ENCODE measurements at places on chromosomes 16 and 17.

DNA sequence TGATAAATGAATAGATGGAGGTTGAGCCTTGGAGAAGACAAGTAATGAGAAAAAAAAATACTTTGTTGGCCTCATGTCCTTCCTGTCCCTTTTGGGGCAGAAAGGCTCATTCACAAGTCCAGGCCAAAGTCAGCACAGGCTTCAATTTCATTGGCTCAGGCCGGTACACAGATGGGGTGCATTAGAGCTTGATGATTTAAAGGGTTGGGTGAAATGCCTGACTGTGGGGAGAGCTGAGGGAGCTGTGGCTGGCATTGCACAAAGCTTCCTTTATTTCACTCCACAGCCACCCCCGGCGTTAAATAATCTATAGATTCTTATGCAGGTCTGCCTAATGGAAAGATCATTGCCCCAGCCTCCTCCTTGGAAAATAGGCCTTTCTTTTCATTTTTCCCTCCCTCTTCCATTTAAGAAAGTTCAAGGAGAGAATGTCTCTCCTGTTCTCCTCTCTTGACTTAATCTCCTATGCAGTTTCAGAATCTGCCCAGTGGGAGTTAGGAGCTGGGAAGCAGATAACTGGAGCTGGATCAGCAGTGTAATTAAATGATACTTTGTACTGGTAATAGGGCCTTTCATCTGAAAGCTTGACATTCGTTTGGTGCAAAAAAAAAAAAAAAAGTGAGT is 24.4 kb downstream of the YPEL2 start:
- no peak for DNase-seq

DNA sequence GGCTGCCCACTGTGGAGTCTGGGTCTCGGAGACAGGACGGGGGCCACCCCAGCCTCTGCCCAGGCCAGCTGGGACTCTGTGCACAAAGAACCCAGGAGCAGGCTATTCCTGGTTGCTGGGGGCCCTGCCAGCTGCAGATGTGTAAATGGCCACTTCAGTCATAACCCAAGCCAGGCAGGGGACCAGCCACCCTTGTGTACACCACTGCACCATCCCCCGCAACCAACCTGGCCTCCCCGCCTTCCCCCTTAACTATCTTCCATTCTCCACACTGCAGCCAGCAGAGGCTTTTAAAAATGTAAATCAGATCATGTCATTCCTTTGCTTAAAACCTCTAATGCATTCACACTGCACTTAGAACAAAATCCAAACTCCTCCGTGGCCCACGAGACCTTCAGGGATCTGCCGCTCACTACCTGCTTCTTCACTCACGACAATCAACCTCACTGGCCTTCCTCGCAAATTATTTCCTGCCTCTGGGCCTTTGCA is 28.3 kb downstream of the RTN4RL1 start:
- no peak for DNase-seq

- no peak for DNase-seq
These were observed 33.6 kb downstream of the PIGL start for GRCh38 chr17:16250635-16251034.

- no peak for DNase-seq
These were observed 35.1 kb downstream of the GRB2 start for GRCh38 chr17:75370286-75370915.

DNA sequence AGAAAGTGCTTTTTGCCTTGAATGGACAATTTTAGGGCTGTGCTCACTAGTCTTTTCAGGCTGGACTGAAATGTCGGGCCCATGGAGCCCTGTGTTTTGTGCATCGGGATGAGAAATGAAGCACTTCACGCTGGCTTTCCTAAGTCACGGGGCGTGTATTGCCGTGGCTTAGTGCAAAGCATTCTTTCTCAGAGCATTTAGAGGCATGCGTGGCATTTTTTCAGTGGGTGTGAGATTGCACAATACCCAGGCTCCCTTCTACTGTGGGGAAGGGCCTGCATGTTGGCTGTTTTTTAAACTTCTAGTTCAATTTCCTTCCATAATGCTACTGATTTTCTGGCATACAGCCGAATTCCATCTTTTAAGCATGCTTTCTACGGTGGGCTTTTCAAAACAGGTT is 12.6 kb upstream of the POLR3E start:
- no peak for DNase-seq

DNA sequence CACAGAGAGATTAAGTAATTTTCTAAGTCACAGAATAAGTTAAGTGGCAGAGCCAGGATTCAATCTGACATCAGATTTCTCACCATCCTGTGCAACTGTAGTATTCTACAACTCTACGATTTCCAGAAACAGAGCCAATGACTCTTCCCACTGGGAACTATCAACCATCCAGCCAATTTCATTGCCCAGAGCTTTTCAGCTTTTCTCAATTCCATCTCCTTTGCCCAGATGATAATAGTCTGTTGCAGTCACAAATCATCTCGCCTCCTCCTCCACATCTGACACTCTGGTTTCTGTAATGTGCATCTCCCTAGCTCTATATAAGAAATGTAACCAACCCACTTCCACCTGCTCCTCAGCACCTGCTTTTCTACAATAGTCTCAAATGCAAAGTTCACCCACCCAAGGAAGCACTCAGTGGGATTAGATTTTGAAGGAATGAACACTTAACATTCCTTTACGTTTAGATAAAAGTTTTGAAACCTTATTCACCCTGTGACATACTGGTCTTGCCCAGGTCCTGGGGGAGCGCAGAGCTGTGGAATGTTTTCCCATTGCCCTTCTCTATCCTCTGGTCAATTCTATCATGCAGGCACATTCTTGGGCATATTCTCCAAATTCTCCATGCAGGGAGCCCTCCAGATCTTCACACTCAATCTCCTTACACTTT is 167.8 kb upstream of the ASIC2 start:
- DNase-seq, result no peak

DNA sequence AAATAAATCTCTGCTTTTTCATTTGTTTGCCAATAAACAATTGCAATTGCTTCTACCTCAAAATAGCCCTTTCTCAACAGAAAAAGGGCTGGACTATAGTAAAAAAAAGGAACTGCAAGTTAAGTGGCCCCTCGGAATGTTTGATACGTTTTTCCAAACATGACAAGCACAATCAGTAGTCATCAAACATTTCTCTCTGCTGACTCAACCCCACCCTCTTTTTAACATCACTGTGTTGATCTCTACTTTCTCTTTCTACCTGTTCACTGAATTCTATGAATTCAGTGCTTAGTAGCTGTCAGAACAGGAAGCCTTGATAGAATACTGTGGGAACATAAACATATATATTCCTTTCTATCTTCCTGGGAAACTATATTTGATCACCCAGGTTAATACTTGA is 116.5 kb upstream of the AXIN2 start:
- DNase-seq, result no peak

DNA sequence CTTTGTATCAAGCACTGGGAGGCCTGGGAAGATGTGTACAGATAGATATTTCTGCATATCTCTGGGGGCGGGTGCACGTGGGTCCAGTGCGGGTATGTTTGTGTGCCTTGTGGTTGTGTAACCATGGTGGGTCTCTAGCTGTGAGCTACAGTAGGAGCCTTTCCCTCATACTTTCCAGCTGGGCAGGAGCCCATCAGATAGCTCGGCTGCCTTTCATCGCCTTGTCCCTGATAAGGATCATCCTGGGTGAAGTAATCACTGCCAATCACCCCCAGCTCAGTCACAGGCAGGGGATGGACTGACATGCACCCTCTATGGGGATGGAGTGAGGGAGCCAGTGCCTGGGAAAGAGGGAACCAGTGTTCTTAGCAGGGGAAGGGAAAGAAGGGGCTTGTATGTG is 3.2 kb upstream of the SCRN2 start:
- no peak for DNase-seq

GRCh38 chr16:2532494-2533141 is 1.4 kb upstream of the CEMP1 start:
- no peak for DNase-seq

- DNase-seq, result no peak
These were observed 20.3 kb upstream of the NFATC3 start for GRCh38 chr16:68064791-68065365.

- DNase-seq, result no peak
These were observed 137.3 kb upstream of the CCL2 start for GRCh38 chr17:34117811-34118210.

DNA sequence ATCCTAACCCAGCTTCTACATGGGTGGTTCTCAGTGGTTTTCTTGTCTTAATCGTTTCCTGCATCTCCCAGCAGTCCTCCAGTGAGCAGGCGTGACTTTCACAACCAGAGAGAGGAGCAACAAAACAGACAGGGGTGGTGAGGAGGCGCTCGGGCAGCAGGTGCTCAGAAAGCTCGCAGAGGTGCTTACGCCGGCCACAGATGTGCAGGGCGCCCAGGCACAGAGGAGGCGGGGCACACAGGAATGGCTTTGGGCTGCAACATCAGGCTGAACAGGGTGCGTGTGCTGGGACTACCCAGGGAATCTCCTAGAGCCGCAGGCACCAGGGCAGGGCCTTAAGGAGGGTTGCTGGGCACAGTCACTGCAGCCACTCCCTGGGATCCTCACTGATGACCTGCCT is 32.6 kb downstream of the KLHDC4 start:
- DNase-seq, result no peak

DNA sequence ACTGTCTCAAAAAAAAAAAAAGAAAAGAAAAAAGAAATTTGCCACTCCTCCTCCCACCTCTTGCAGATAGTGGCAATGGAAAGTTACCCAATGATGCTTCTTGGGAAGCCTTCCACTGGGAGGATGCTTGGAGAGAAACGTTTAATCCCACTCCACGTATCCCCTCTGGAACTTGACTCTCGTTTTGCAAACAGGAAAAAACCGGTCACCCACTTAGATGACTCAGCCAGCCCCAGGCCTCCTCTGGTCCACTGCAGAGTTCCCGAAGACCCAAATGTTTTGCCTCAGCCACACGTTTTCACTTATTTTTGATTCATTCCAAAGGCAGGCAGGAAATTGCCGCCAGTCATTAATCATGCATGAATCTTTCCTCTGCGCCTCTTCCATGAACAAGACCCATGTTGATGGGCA is 9.3 kb upstream of the TNFRSF17 start:
- DNase-seq, result no peak

- DNase-seq, result no peak
These were observed at the start of gene ITPRIPL2 for GRCh38 chr16:19113577-19114358. Gene ITPRIPL2, plus strand, starts transcription at chr16:19113964. Its CDS starts 498 bp downstream, at chr16:19114462.

GRCh38 chr16:61681124-61681523 is 355.1 kb downstream of the CDH8 start:
- DNase-seq, result no peak

GRCh38 chr16:71623597-71623996 is 2.4 kb upstream of the MARVELD3 start:
- DNase-seq, result no peak

DNA sequence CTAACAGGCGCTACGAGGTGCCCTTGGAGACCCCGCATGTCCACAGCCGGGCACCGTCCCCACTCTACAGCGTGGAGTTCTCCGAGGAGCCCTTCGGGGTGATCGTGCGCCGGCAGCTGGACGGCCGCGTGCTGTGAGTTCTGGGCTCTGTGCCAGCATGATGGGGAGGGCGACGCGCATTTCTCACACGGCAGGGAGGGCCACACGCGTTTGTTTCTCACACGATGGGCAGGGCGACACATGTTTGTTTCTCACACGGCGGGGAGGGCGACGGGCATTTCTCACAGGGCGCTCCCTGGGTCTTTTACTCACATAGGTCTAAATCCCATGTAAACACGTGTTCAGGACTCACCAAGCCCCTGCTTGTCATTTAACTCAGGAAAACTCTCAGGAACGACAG is 4.4 kb downstream of the GAA start:
- DNase-seq, result no peak

DNA sequence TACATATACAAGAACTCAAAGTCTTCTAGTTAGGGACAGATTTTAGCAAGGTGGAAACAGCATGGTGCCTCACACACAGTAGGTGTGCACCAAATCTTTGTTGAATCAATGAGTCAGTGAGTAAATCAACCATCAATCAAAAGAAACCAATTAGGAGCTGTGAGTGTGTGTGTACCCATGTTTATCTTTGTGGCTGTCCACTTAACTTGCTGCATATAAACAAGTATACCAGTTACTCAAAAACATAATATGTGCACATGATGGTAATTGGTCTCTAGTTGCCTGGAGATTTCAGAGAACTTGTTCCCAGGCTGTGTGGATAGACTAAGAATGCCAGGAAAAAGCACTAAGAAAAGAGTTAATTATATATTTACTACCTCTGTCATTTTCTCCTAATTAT is 272.2 kb upstream of the CCL2 start:
- DNase-seq, result no peak

DNA sequence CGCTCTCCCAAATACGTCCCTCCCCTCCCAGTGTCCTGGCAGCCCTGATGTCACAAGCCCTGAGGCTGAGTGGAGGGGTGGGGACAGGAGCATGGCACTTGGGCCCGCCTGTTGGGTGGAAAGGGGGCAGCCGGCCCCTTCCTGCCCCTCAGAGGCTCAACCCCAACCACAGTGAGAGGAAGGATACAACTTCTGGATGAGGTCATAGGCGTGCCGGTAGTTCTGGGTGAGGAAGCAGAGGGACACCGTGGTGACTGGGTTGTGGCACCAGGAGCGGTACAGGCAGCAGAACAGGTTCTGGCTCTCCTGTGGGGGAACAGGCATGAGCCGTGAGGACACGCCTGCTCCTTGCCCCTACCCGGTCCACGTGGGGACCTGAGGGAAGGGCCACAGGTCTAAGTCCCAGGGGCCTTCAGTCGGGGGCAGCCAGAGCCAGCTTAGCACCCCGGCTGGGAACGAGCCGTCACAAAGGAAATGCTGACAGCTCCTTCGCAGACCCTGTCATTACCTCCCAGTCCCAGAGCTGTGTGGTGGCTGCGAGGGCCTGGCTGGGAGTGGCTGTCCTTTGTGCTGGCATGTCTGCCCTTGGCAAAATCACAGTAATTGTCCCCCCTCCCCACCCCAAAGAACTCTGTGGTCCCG is 11.2 kb upstream of the MTSS2 start:
- no peak for DNase-seq

DNA sequence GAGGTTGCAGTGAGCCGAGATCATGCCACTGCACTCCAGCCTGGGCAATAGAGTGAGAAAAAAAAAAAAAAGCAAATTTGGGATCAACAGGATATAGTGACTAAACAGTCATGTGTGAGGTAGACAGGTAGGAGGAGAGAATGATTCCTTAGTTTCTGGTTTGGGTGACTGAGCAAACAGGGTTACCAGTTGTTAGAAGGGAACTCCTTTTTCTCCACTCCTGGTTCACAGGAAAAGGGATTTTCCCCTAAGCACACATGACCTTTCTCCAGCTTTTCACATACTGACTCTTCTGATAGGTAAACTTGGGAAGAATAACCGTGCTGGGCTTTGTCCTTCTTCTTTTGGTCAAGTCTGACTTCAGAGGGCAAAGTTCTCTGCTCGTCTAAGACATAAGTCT is 17.3 kb upstream of the WSCD1 start:
- no peak for DNase-seq

- no peak for DNase-seq
These were observed 145.2 kb downstream of the PMP22 start for GRCh38 chr17:15119968-15120367.

GRCh38 chr17:41483531-41483930 is 2.6 kb upstream of the KRT35 start:
- no peak for DNase-seq
